ENCODE measurements at places on chromosomes 5 and 9.

DNA sequence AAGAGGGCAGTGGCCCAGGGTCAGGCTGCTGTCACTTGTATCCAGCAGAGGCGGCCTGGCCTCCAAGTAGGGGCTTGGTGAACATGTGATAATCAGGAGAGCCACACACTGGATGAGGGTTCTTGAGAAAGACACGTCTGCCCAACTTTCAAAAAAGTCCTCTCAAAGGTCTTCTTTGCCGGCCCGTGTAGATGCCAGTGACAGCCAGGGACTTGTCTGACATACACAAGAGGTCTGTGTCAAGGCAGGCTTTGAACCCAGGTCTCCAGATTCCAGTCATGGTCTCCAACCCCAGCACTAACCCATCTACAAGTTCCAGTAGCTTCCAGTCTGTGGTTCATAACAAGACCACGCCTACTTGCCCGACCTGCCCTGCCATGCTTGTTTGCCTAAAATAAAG, 7.9 kb upstream of the AMBP start:
- no peak for DNase-seq

DNA sequence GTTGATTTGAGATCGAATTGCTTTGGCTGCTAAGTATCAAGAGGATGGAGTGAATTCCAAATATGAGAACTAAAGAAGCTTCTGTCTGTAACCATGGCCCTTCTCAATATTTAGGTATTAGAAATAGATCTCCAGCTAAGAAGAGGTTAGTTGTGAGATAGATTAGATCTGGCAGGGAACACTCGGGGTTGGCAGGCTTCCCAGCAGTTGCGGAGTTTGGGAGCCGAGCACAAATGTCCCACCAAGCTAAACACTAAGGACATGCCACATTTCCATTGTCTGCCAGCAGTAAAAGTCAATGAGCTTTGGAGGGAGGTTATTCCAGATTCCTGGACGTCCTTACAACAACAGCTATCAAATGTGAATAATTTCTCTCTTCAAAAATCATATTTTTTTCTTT, 85.8 kb downstream of the TAF11L14 start:
- DNase-seq: no peak

- DNase-seq: peak; percentile 78
These were observed 48.9 kb downstream of the CXXC5 start for GRCh38 chr5:139696894-139697658.

DNA sequence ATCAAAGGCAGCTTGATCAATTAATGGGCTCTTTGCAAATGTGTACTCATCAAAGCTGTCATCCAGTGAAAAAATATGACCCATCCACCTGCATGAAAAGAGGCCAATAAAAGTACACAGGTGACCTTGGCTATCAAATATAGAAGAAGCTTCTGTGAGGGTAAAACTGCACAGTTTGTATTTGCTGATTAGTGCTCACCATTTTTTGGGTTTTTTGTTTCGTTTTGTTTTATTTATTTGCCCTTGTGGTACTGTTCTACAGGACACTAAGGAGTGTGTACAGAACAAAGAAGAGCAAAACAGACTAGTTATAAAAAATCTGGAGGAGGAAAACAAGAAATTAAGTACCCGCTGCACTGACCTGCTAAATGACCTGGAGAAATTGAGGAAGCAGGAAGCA, 101.3 kb downstream of the CNTLN start:
- no peak for DNase-seq

GRCh38 chr9:121686930-121687541, 35.6 kb downstream of the DAB2IP start:
- no peak for DNase-seq

- no peak for DNase-seq
These were observed 5.6 kb downstream of the GBA2 start for GRCh38 chr9:35743452-35743851.

DNA sequence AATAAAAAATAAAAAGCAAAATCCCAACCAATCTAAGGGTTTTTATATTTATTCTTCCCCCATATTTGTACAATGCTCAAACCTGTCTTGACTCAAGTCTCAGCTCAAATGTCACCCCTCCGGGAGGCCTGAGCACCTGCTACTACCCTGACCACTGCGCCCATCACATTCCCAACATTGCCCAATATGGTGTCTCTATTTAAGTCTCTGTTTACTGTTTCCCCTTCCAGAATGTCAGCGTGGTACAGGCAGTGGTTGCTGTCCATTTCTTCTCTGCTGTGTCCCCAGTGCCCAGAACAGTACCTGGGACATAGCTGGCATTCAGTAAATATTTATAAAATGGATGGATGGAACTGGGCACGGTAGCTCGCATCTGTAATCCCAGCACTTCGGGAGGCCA, 47.3 kb upstream of the PRRC2B start:
- DNase-seq: no peak

GRCh38 chr9:18457510-18457909, 16.4 kb upstream of the ADAMTSL1 start:
- no peak for DNase-seq

DNA sequence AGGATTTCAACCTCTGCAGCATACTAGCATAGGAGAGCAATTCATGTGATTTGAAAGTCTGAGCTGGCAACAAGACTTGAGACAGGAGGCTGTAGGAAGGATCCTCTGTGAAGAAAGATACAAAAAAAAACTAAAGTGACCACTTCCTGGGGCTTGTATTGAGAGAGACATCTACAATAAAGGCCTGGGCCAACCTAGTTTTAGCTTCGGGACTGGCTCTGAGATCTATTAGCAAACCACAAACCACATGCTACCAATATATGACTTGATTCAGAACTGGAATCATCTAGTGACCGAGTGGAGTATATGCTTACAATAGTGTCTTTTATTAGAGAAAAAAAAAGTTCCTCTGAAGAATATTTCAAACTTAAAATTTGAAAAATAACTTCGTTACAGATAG, 1448.9 kb upstream of the CDH6 start:
- DNase-seq: no peak

DNA sequence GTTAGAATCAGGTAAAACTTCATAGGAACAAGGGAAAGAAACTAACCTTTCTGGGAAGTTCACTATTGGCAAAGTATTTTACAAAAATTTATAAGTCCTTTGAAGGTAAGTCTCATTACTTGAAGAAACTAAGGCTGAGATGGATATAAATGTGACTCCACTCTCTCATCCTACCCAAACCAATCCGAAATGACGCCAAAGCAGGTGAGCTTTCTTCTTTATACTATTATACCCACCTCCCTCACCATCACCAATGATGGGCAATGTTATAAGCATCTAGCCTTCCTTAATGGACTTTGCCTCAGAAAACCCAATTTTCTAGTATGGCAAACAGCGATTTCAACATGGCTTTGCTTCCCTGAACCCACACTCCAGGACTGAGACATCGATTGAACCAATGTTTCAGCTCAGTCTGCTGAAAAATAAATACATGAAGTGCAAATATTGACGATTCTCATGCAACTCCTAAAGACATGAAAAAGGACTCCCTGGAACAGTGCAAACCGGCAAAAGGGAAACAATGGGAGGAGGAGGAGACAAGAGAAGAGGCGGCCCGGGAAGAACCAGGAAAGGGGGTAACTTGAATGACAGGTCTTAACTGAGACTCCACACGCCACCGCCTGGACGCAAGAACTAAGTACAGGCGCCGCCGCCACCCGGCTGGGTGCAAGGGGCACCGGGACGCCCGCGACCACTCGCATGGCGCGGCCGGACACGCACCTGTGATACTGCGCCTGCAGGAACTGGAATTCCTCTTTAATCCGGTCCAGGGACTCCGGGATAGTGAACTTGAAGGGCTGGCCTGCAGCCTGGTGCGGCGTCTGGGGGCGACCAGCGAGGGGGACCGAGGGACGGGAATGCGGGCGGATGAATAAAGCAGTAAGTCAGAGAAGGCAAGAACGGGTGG, 2.5 kb downstream of the TLE1 start:
- no peak for DNase-seq

- no peak for DNase-seq
These were observed 171.2 kb upstream of the MPDZ start for GRCh38 chr9:13450723-13451122.

- no peak for DNase-seq
These were observed 20.9 kb upstream of the SPINK14 start for GRCh38 chr5:148147415-148147814.

DNA sequence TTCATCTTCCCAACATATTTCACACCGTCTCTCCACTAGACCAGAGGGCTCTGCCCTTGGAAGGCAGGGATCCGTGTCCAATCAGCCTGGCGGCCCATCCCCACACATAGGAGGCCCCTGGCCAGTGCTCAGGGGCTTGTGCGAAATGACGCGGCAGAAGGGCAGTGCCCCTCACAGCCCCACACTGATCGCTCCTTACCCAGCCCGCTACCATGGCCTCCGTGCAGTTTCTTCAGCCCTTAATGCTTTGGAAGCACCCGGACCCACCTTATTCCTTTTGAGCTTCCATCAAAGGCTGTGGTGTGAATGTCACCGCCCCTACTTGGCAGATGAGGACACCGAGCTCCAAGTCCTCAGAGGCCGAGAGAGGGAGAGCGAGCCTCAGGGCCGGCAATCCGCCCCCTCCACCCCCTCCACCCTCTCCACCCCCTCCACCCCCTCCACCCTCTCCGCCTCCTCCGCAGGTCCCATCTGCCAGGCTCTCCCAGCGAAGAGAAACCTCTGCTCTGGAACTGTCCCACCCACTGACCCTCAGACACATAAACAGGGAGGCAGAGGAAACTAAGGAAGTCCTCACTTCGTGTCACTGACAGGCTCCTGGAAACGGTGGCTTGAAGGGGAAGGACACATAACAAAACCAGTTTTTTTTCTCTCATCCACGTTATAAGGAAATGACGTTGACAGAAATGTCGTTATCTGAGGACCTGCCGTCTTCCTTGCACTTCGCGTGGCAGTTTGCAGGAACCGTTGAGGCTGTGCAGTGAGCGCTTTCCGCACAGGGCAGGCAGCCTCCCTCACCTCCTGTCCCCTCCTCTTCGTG, 13.9 kb downstream of the QSOX2 start:
- DNase-seq: no peak

DNA sequence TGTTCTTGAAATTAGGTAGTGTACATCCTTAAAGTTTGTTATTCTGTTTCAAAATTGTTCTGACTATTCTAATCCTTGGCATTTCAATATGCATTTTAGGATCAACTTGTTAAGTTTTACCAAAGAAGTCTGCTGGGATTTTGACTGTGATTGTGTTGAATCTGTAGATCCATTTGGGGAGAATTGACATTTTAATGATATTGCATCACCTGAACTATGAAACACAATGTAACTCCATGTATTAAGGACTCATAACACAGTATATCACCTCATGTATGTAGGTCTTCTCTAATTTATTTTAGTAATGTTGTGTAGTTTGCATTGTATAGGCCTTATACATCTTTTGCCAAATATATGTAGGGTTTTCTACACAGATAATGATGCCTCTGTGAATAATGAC, 77.8 kb downstream of the RALGPS1 start:
- no peak for DNase-seq

- DNase-seq: no peak
These were observed 48.6 kb downstream of the PARP8 start for GRCh38 chr5:50715001-50715400.

DNA sequence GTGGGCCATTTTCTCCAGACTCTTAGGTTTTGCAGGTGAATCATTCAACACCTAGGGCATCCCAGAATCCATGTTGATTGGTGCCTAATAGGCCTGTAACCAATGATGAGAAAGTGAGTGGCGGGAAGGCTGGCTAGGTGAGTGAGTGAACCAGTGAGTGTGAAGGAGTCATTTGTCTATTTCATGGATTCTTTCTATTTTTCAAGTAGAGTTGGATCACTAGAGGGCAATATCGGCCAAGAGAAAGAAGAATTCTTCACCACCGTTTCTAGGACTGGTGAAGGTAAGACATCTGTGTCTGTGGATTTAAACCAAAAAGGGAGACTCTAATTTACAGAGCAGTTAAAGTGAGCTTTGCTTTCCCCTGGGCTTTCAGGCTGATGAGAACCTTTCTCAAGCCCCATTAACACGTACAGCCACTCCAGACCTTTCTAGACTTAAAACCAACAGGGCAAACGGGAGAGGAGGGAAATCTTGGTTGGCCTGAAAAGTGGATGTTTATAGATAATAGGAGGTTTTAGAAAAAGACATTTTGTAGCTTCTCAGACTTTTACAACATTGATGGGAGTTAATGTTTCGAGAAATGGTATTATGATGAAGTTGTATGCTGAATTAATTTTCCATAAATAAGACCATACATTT, 114.3 kb upstream of the IL12B start:
- DNase-seq: no peak

DNA sequence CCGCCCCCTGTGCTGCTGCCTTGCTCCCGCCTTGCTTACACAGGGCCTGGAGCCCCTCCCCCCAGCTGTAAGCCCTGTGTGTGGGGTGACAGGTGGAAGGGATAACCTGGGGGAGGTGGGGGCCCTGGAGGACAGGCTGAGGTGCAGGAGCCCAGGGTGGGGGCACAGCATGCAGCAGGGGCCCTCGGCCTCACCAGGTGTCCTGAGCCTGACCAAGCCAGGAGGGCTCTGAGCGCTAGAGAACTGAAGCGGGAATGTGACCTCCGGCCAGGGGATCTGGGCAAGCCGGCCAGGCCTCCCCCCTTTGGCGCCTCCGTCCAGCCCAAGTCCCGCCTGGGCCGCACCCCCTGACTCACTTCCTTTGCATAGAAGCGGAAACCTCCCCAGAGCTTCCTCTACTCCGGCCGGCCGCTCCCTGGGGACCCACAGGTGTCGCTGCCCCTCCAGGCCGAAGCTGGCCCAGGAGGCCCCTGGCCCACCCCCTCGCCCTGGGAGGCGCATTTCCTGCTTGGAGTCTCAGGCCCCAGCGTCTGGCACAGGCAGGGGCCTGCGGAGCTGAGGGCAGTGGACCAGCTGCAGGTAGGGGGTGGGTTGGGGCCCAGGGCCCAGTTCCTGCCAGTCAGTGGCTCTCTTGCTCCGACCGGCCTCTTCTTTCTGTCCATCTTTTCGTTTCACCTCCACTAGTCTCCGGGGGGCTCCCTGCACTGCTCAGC, at the start of gene TOR4A:
Gene TOR4A, plus strand, starts transcription at position 398 of the 713 bp plus-strand sequence. CDS start 964 bp downstream, outside the sequence.
- DNase-seq: peak; percentile 26

DNA sequence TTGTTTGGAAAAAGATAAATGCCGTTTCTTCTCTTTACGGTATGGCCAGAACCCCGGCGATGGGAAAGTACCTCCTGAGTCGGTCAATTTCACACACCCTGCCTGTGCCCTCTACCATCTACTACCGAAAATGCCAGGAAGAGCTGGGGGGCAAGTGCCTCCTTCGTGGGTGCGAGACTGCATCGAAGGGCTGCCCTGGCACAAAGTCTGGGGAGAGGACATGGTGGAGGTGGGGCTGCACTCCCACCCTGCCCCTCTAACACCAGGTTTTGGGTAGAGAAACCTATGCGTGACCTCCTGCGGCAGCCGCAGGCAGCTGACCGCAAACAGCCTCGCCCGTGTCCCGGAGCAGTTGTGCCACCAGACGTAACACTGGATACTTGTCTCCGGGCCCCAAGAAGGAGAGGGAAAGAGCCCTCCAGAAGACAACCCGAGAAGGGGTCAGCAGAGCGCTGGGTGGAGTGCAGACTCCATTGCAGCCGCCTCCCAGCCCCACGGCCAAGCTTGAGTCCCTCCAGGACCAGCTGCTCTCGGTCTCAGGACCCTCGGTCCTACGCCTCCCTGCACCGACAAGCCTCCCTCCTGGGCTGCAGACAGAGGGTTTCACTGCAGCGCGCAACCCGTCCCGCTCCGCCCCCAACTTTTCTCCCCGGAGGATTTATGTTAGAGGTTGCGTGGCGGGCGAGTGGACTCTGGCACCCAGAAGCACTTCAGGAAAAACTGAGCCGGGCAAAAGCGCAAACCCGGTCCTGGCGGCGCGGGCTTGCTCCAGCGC, 823 bp upstream of the PRDM6 start:
- no peak for DNase-seq

- no peak for DNase-seq
These were observed 220.9 kb downstream of the IRX2 start for GRCh38 chr5:2530609-2531008.

GRCh38 chr9:80504601-80505230, 933.0 kb downstream of the TLE4 start:
- DNase-seq: no peak

- no peak for DNase-seq
These were observed 35.4 kb downstream of the SH3GL2 start for GRCh38 chr9:17614250-17614649.
